ENCODE measurements at places on chromosomes 7 and 10. TPM values are rescaled to one million over a fixed set of nuclear protein-coding genes. Genes with fewer than 3 reads are reported as not detected.

GRCh38 chr7:144835155-144835611, 670 bp downstream of the TPK1 start:
- no peak for DNase-seq

GRCh38 chr7:49774459-49775064, 1.1 kb downstream of the VWC2 start:
- DNase-seq, result no peak

GRCh38 chr10:60029475-60029874, 123.1 kb upstream of the CCDC6 start:
- no peak for DNase-seq

GRCh38 chr10:73581918-73582317, 9.2 kb downstream of the USP54 start:
- DNase-seq, result no peak

- no peak for DNase-seq
Measured at GRCh38 chr10:72173619-72174296, 42.1 kb upstream of the ANAPC16 start.

DNA sequence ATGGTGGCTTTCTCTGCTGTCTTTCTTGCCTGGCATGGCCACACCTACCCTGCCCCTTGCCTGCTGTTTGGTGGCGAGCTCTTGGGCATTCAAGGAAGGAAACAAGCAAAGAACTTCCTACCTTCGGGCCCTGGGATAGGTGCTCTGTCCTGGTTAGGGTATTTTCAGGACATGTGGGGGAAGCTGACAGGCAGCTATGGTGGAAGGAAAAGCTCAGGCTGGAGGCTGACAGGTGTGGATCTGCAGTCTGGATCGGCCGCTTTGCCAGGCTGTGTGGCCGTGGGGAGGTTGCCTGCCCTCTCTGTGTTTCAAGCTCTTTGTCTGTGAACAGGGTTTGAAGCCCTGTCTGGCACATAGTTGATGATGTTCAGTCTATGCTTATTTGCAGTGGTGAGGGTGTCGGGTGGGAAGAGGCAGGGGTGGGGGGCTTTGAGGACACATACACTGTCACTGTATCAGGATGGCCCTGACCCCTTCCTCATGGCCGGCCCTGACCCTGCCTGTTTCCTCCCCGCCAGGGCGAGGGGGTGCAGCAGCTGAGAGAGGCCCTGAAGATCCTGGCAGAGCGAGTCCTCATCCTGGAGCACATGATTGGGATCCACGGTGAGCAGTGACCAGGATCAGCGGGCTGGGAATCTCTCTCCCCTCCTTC, 73.7 kb downstream of the MYL10 start:
- peak; percentile 87 for DNase-seq

- no peak for DNase-seq
Measured at GRCh38 chr10:113704637-113705343, 25.1 kb downstream of the CASP7 start.

- DNase-seq, result no peak
Measured at GRCh38 chr7:105643384-105643783, 62.1 kb upstream of the EFCAB10 start.

- no peak for DNase-seq
Measured at GRCh38 chr10:113103131-113103840, 153.2 kb downstream of the TCF7L2 start.

DNA sequence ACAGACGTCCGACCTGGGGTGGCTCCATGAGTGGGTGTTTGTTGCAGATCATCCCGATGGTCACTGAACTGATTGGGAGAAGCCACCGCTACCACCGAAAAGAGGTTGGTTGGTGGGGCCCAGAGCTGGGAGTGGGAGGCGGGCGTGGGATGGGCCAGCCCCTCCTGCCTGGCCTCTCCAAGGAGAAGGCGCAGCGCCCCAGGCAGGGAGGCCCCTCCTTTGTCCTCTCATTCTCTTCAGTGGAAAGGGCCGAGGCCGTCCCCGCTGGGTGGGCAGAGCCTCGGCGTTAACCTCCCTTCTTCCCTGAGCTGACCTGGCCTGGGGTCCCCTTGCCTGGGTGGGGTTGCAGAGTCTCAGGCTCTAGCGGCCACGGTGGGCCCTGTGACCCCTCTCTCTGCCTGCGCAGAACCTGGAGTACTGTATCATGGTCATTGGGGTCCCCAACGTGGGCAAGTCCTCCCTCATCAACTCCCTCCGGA, 5.2 kb downstream of the MTG1 start:
- peak; percentile 83 for DNase-seq

- no peak for DNase-seq
Measured at GRCh38 chr7:57427146-57427545, 22.8 kb upstream of the ZNF716 start.

DNA sequence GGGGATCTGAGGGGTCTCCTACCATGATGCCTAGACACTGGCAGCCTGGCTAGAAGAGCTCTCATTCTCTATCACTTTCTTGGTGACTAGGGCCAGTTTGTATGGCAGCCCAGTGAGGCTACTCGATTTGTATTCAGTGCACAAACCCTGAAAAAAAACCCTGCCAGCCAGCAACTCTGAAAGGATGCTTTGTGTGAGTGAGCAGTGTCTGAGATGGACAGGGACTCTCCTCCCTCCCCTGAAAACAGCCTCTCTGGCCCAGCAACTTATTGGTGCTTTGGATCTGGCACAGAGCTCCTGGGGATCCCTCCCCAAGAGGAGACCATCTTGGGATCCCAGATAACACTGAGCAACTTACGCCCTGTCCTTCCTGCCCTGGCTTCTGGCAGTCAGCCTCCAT, 10.8 kb upstream of the LRRC4 start:
- no peak for DNase-seq

DNA sequence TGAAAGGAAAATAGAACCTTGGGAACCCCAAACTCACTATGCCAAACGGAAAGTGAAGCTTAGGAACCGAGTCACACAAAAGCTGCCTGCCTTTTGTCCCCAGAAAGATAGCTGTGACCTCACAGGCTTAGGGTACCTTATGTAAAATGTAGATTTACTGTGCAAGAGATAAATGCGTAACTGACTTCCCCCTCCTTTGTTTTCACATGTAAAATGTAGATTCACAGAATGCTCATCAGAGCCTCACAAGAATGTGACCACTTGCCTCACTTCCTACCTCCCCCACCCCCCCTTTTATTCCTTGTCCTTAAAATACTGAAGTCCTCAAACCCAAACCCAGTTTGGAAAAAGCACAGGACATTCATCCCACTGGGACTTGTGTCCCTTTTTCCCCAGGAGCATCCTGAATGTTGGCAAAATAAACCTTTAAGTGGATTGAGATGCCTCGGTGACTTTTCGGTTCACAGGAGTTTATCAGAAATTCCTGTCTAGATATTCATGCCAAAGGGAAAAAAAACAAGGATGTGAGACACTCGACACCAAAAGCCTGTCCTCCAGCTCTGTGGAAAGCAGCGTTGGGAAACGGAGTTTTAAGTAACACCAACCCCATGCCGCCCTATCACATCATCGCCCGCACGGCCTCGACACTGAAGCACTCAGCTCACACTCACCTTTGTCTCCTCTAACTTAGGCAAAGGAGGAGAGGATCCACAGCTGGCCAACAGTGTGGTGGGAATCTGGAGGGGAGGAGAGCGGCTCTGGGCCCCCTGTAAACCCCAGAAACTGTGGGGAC, 45.9 kb downstream of the SVIL start:
- DNase-seq, result no peak

DNA sequence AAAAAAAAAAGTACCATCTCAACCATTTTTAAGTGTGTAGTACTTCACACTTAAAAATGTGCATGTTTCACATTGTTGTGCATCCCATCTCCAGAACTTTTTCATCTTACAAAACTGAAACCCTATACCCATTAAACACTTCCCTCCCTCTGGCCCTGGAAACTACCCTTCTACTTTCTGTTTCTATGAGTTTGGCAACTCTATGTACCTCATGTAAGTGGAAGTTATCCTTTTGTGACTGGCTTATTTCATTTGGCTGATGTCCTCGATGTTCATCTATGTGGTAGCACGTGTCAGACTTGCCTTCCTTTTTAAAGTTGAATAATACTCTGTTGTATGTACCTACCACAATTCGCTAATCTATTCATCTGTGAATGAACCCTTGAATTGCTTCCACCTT, 12.2 kb downstream of the KCNMA1 start:
- DNase-seq, result no peak

- DNase-seq, result no peak
Measured at GRCh38 chr10:52145636-52146035, 168.4 kb upstream of the DKK1 start.

- no peak for DNase-seq
Measured at GRCh38 chr7:92155108-92155739, 20.9 kb upstream of the CYP51A1 start.

- DNase-seq, result no peak
Measured at GRCh38 chr7:32030904-32031692, 39.1 kb downstream of the PDE1C start.

- DNase-seq, result no peak
Measured at GRCh38 chr7:3787717-3788264, 486.7 kb downstream of the SDK1 start.

The TRIL gene
- 3.7 TPM for total RNA-seq

The SLC16A9 gene
- total RNA-seq, result 0.06 TPM

The RBP3 gene
- not detected for total RNA-seq

The ANKRD61 gene
- total RNA-seq, result 0.45 TPM

The DENND2A gene
- total RNA-seq, result 24.6 TPM

The ITGB8 gene
- 6.1 TPM for total RNA-seq

The HMX2 gene
- total RNA-seq, result not detected

All from mesenteric fat pad (tissue), 1 donor.